ENCODE measurements at places on chromosomes 3 and 15.
A peak's percentile ranks its signal among the peaks of the same experiment; 100 is the strongest.

DNA sequence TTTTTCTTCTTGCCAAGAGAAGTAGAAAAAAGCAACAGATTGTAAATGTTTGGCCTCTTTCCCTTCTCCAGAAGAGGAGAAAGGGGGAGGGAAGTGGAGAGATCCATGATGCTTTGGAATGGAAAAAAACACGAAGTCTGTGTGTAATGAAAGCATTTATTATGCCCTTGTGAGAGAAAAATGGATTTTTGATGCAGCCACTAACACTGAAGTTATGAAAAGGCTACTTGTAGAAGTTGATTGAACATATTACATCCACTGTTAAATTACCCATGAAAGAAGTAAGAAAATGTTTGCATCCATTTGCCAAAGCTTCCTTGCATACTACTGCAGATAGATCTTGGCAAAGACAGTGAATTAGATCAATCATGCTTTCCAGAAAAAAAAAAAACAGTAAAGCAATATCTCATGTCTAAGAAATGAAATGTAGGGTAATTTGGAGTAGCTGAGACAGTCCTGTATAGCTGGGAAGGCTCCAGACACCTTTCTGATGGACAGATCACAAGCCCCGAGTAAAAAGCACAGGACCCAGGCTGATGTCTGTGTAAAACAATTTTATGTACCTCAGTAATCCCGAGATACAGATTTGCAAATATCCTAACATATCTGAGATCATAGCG, 295.5 kb downstream of the PLOD2 start:
- H3K4me1 ChIP-seq, result no peaks in the 10 kb centered on the region
- no peak for DNase-seq
- H3K4me3 ChIP-seq, result no peak overlapping the region
- no peaks in the 10 kb centered on the region for H3K27me3 ChIP-seq

GRCh38 chr3:171315101-171315500, 145.1 kb downstream of the TNIK start:
- H3K36me3 ChIP-seq, result no peaks in the 10 kb centered on the region
- no peak for DNase-seq
- peaks cover 37% of the 10 kb centered on the region for H3K4me1 ChIP-seq
- no peak overlapping the region for H3K4me3 ChIP-seq
- no peak overlapping the region for H3K27ac ChIP-seq

DNA sequence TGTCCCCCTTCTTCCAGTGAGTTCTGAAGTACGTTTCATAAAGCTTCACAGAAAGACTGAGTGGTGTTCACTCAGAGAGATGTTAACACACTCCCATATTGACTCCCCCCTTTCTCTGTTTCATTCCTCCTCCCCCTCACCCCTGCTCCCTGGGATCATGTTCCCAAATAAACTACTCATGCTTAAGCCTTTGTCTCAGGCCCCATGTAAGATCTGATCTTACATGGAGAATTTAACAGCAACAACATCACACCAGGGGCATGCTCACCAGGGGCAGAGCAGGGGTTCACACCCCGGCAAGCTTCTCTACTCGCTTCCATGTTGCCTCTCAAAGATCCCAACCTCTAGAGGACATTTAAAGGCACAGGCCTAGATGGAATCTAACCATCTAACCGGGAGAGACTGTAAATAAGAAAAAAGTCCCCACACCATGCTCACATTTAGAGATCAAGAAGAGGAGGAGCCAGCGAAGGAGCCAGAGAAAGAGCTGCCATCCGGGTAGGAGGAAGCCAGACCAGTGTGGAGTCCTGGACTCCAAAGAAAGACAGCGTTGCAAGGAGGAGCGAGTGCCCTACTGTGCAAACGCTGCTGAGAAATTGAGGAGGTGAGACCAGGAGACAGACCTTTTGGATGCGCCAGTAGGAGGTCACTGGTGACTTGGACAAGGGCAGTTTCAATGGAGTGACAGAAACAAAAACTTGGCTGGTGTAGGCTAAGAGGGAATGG, 21.4 kb upstream of the SRP14 start:
- H3K27ac ChIP-seq, result no peak overlapping the region
- H3K4me3 ChIP-seq, result no peak overlapping the region
- H3K4me1 ChIP-seq, result peaks cover 38% of the 10 kb centered on the region
- no peaks in the 10 kb centered on the region for H3K27me3 ChIP-seq
- no peak for DNase-seq

- H3K36me3 ChIP-seq, result peaks cover 82% of the 10 kb centered on the region
- H3K27ac ChIP-seq, result no peak overlapping the region
- H3K4me1 ChIP-seq, result peaks cover 13% of the 10 kb centered on the region
- H3K4me3 ChIP-seq, result no peak overlapping the region
- no peak for DNase-seq
Measured at GRCh38 chr3:14166877-14167603, 11.4 kb downstream of the XPC start.

DNA sequence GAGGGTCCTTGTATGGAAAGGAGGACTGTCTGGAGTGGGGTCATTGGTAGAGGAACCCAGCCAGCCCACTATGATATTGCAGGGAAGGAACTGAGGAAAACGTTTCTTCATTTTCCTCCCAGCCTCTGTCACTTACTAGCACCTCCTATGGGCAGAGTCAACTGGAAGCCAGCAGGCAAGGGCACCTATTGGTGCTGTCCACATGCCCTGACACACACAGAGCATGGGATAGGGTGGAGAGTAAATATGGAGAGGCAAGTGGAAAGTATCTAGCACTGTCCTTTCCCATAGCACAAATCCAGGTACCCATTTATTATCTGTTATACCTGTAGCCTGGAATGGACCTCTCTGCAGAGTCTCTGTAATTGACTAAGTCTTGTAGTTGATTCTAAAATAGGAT, 285.6 kb downstream of the WDR72 start:
- DNase-seq, result no peak
- no peaks in the 10 kb centered on the region for H3K36me3 ChIP-seq
- H3K4me3 ChIP-seq, result no peak overlapping the region
- H3K27me3 ChIP-seq, result peaks cover 3% of the 10 kb centered on the region
- H3K4me1 ChIP-seq, result no peaks in the 10 kb centered on the region
- H3K27ac ChIP-seq, result no peak overlapping the region

GRCh38 chr3:30698549-30698948, 92.1 kb downstream of the TGFBR2 start:
- peaks cover 29% of the 10 kb centered on the region for H3K4me1 ChIP-seq
- peak overlapping the region; percentile 19 for H3K27ac ChIP-seq

GRCh38 chr15:72463702-72464101, 10.4 kb upstream of the ARIH1 start:
- no peaks in the 10 kb centered on the region for H3K36me3 ChIP-seq
- no peak overlapping the region for H3K4me3 ChIP-seq
- H3K4me1 ChIP-seq, result peaks cover 17% of the 10 kb centered on the region

DNA sequence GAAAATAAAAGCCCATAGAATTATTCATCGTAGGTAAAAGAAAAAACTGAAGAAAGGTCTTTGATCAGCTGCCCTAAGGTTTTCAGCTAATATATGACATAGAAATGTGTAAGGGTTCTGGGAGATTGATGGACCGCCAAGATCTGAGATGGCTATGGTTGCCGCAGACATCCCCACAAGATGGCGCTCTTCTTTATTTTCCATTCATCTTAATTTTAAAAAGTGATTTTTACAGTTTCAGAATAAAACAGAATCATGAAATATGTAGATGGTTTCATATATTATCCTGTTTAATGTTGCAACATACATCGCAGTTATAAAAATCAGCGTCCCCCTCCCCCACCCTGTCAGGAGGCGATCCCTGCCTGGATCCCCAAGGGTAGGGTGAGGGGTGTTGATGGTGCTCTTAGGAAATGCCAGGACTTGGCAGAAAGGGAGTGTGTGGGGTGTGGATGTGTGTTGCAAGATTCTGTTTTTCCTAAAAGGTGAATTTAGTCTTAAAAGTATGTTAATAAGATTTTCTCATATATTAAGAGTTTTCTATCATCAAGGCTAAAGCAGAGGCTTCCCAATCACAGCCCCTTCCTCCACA, 68.8 kb downstream of the ANXA2 start:
- H3K4me3 ChIP-seq, result no peak overlapping the region
- peaks cover 23% of the 10 kb centered on the region for H3K27me3 ChIP-seq
- H3K36me3 ChIP-seq, result no peaks in the 10 kb centered on the region
- H3K27ac ChIP-seq, result no peak overlapping the region
- DNase-seq, result peak; percentile 43

GRCh38 chr3:149781741-149782140, 10.6 kb downstream of the ANKUB1 start:
- peaks cover 6% of the 10 kb centered on the region for H3K27me3 ChIP-seq
- no peak for DNase-seq
- no peak overlapping the region for H3K4me3 ChIP-seq
- H3K27ac ChIP-seq, result no peak overlapping the region

DNA sequence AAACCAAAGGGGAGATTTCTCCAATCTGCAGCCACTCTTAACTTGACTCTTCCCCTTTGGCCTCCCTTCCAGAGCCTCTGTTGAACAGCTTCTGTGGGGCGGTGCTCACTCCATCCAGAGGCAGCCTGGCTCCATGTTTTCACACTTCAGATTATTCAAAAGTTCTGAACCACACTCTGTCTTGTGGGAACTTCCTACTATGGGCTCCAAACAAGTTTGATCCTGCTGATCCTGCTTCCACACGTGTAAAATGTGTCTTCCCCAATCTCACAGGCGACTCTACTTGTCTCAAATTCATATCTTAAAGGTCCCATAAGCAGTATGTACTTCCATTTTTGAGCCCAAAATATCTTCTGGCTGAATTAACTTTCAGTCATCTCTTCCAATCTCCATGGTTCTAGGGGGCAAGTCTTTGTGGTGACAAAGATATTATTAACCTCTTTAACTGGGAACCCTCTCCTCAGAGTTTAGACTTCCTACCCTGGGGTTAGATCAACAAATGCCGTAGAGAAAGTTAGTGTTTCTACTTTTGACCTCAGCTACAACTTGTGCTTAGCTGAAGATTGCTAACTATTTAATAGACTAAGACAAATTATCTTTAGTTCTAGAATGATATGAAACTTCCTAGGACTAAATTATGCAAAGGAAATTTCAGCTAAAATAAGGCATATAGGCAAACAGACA, 176.3 kb upstream of the BCL6 start:
- no peak overlapping the region for H3K27ac ChIP-seq
- DNase-seq, result no peak
- H3K4me1 ChIP-seq, result peaks cover 87% of the 10 kb centered on the region
- no peaks in the 10 kb centered on the region for H3K27me3 ChIP-seq
- H3K36me3 ChIP-seq, result peaks cover 2% of the 10 kb centered on the region

DNA sequence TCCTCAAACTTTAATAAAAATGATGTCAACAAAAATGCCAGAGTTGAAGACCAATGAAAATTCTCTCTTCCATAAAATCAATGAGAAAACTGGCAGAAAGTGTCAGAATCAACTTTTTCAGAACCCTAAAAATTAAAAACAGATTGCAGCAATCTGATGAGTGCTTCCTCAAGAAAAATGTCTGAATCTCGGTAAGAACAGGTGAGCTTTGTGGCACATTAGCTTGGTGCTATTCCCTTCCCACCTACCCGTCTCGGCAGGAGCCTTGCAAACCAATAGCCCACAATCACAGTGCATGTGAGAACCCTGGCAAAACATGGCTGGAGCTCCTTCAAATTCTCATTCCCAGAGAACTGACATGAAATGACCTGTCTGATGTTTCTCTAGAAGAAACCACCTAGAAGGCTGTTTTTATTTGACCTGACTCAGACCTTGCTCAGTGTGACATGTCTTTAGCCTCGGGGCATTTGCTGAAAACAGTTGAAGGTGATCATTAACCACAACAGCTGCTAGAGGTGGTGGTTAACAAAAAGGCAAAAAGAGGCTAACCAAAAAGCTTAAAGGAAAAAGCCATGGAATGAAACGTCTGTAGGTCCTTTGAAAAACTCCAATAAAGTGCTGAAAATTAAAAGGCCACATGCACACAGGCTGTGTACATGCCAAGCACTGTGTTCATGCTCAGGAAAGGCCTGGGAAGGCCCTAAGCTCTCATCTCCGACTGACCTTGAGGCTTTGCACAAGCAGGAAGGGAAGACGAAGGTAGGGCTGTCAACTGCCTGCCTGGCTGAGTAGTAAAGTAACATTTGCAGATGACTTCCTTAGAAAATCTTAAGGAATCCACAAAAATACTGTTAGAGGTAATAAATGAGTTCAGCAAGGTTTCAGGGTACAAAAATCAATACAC, 253.0 kb upstream of the NSMCE3 start:
- H3K27ac ChIP-seq, result no peak overlapping the region
- no peaks in the 10 kb centered on the region for H3K36me3 ChIP-seq
- no peaks in the 10 kb centered on the region for H3K4me1 ChIP-seq
- H3K4me3 ChIP-seq, result no peak overlapping the region
- peaks cover 15% of the 10 kb centered on the region for H3K27me3 ChIP-seq
- DNase-seq, result no peak

DNA sequence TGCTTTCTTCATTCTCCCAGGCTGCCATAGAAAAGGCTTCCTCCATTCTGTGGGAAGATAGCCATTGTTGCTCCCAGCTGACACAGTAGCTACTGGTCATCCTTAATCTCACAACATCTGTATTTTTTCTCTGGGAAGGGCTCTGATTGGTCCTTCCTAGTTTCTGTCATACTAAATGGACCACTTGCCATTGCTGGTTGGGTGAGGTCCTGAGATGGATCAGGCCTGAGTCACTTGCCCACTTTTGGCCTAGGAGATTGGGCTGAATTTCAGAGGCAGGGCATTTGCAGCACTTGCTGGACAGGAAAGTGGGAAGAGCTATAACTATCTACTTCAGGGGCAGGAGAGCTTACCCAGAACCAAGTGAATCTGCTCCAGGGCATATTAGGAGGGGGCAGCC, 106.5 kb upstream of the PROK2 start:
- no peak overlapping the region for H3K4me3 ChIP-seq
- no peak overlapping the region for H3K27ac ChIP-seq
- no peaks in the 10 kb centered on the region for H3K36me3 ChIP-seq
- no peaks in the 10 kb centered on the region for H3K4me1 ChIP-seq

GRCh38 chr3:45985532-45986302, 9.9 kb downstream of the FYCO1 start:
- peaks cover 42% of the 10 kb centered on the region for H3K36me3 ChIP-seq
- H3K4me3 ChIP-seq, result no peak overlapping the region
- DNase-seq, result no peak
- no peak overlapping the region for H3K27ac ChIP-seq
- no peaks in the 10 kb centered on the region for H3K27me3 ChIP-seq

DNA sequence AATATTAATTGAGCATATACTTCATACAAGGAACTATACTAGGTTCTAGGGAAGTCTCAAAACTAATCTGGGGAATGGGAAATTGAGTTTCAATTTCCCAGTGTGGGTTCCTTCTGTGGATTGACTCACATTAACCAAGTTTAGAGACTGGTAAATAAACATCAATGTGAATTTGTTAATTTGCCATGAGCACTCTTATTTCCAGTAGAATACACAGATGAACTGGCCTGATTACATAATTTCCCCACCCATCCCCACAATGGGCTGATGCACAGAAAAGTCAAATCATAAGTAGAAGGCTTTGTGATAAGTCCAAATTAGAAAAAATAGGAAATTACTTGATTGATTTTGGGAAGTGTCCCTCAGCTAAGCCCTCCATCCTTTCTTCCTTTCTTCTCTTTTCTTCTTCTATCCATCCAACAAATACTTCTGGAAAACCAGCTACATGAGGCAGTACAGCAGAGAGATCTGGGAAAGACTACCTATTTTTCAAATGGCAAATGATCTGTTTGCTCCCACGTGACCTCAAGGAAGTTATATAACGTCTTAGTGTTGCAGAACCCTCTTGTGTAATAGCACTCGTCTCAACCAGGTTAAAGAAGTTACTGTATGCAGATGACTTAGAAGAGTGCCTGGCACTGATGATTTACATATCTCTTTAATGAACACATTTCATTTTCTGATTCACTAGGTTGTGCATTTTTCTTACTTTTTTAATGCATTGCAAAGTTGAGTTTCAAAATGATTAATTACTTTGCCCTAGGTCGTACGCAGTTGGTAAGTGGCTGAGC, 312.3 kb downstream of the SV2B start:
- DNase-seq, result no peak
- no peaks in the 10 kb centered on the region for H3K27me3 ChIP-seq
- peaks cover 18% of the 10 kb centered on the region for H3K4me1 ChIP-seq
- no peak overlapping the region for H3K27ac ChIP-seq
- H3K4me3 ChIP-seq, result no peak overlapping the region

GRCh38 chr15:60390871-60391501, 6.8 kb downstream of the ANXA2 start:
- DNase-seq, result no peak
- H3K4me1 ChIP-seq, result peaks cover 23% of the 10 kb centered on the region
- H3K36me3 ChIP-seq, result no peaks in the 10 kb centered on the region

Data from activated naive CD4-positive, alpha-beta T cell treated with anti-CD3 and anti-CD28 coated beads for 36 hours (primary cell).